ENCODE measurements at places on chromosomes 1 and 21.

- no peak for DNase-seq
Measured at GRCh38 chr1:16173447-16174260, 17.8 kb upstream of the EPHA2 start.

DNA sequence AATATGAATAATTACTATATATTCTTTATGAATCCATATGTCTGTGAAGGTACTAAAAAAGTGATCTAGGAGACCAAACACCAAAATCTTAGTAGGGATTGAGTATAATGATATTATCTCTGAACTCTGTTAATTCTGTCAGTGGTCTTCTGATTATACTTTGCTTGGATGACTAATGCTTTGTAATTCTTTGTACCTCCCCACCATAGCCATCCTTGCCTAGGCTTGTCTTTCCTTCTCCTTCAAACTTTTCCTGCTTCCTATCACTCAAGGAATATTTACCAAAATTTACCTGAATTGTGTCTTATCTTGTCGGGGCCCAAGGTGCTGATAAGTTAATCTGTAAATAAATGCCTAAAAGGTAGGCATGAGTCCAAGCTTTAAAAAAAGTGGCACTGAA is 845 bp upstream of the RGS5 start:
- no peak for DNase-seq

DNA sequence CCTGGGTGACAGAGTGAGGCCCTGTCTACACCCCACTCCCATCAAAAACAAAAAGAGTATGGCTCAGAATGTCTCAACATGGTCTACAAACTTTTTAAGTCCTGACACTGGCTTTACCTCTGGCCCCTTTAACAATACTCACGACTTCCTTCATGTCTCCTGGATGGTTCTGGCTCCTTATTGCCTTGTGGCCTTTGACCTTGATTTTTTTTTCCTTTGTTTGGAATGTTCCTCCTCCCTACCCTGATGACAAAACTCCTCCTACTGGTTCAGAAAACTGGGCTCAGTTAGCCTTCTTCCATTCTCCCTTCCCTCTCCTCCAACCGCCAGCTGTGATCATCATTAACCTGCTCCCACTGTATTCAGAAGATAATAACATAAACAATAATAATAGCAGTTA is 4.6 kb upstream of the SOAT1 start:
- DNase-seq: no peak

- DNase-seq: no peak
Measured at GRCh38 chr1:31675161-31675560, 28.7 kb downstream of the COL16A1 start.

DNA sequence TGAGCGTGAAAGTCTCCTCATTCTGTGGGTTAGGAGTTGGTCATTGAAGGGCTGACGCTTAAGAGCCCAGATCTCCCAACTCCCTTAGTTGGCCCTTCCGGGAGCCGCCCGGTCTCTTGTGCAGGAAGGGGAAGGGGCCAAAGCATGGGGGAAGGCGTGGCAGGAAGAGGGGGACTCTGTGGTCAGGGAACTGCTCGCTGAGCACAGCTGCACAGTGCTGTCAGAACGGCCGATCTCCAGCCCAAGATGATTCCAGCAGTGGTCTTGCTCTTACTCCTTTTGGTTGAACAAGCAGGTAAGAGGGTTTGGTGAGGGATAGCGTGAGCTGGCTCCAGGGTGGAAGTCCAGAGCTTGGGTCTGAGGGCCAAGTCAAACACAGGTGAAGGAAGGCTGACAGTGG is at the start of gene FCER1G:
TSS of gene FCER1G (plus strand) at position 220 of the 400 bp plus-strand sequence. CDS start at position 247, 27 bp downstream.
- DNase-seq: peak; percentile 20

GRCh38 chr1:226976276-226976977 is 36.3 kb downstream of the COQ8A start:
- no peak for DNase-seq

DNA sequence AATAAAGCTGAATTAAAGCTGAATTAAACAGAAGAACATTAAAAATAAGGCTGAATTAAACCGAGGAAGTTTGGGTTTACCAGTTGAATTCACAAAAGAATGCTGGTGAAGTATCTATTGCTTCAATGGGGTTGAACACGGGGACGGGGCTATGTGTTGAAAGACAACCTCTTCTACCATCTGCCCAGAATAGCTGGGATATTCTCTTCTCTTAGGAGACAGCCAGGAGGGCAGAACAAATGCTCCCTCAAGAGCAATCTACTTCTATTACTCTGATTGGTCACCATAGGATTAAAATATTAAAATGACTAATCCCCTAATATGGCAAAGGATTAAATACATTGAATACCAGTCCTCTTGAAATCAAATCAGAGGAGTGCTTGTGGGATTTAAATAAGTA is 68.4 kb downstream of the LPGAT1 start:
- DNase-seq: no peak

GRCh38 chr21:36915014-36915695 is 51.3 kb downstream of the HLCS start:
- no peak for DNase-seq

DNA sequence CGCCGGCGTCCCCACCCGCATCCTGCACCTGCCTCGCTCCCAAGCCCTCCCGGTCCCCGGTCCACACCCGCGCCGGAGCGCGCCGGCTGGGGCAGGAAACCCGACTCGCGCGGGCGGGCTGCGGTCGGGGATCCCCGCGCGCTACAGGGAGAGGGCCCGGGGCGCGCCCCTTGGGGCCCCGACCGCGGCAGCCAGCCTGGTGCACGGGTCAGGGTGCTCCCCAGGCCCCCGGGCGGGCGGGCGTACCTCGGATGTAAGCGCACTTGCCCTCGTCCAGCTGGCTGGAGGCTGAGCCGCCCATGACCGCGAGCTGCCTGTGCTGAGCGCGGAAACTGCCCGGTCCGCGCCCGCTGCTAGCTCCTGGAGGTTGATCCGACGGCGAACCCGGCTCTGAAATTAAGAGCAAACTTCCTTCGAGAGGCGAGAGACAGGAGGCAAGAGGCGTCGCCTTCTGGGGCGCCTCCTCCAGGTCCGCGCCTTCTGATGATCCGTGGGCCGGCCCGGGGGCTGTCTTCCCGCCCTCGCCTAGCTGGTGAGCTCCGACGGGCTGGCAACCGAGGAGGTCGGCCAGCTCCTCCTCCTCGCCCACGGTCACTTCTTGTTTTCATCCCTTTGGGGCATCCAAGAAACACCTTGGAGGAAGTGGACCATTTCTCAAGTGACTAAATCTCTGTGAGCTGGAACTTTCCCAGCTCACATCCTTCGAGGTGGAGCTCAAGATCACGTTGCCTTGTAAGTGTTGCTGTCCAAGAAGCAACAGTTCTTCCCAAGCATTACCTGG is at the start of gene NIBAN1:
TSS of gene NIBAN1 (minus strand) at position 453 of the 781 bp plus-strand sequence. CDS start at position 301, 152 bp downstream.
- no peak for DNase-seq

- DNase-seq: no peak
Measured at GRCh38 chr1:44862829-44863401, 19.9 kb upstream of the PTCH2 start.

GRCh38 chr1:152198982-152199381 is 25.0 kb downstream of the HRNR start:
- DNase-seq: no peak

- DNase-seq: no peak
Measured at GRCh38 chr1:248755517-248755916, at the start of gene LYPD8. Gene LYPD8, minus strand, starts transcription at chr1:248755759. Its CDS starts 4,678 bp downstream, at chr1:248751081.

GRCh38 chr1:178341261-178341956 is 155.4 kb downstream of the CLEC20A start:
- no peak for DNase-seq

GRCh38 chr1:224301391-224301790 is 28.6 kb downstream of the NVL start:
- no peak for DNase-seq

DNA sequence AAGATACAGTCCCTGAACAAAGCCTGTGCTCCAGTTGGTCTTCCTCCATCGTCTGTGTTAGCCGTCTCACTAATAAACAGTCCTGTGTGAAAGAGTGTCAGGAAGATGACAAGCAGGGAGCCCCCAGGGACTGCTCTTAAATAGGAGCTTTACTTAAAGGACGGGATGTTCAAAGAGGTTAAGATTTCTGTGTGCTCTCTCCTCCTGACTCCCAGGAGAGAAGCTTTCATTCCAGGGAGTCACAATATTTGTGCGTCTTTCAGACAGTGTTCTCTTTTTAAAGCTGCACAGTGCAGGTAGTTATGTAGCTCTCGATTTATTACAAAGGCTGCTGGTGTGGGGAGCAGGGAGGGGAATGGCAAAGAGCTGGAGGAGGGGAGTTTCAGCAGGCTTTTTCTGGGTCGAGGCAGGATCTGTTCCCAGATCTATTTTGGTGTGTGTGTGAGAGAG is 43.5 kb downstream of the STYXL2 start:
- no peak for DNase-seq

DNA sequence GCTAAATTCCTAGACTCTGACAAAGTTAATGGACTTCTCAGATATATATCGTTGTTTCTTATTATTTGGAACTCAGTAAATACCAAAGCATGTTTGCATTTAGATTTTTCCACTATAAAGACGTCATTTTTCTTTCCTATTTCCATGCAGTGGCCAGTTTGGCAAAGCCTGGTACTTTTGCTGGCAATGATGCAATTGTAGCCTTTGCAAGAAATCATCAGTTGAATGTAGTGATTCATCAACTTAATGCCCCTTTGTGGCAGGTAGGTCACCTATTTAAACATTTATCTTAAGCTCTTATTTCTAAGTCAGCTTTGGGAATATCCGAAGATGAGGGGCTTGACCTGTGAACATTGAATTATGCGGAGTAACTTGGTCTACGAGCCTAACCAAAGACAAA is 12.0 kb downstream of the OTUD3 start:
- DNase-seq: no peak

- DNase-seq: no peak
Measured at GRCh38 chr1:219566951-219567947, 45.7 kb downstream of the ZC3H11B start.

DNA sequence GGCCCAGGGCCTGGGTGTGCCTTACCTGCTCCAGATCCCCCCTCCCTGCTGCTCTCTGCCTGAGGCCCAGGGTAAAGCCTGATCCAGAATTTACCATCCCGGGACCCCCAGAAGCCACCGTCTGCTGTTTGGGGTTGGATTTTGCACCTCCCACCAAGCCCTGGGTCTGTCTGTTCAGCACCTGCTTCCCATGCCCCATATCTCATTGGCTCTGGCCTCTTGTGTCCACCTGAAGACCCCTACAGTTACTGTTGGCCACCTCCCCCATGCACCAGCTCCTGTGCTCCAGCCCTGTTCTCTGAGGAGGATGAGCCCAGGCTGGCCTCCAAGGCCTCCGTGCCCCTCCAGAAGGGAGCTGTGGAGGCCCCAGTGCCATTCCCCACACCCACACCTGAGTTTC is 113.9 kb downstream of the GRIK3 start:
- DNase-seq: no peak

DNA sequence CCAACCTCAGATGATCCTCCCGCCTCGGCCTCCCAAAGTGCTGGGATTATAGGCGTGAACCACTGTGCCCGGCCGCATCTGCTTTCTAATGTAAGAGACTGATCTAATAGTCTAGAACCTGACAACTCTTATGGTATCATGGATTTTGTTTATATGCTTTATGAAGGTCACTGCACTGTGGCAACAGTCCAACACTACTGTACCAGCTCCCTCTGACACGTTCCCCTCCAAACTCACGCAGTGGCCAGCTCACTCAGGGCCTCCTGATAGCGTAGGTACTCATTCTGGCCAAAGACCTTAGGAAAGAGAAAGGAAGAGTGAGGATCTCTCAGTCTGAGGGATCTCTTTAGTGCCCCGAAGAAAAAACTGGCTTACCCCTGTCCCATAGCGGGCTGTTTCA is 6.0 kb upstream of the CFAP141 start:
- DNase-seq: no peak

- no peak for DNase-seq
Measured at GRCh38 chr1:202589190-202589930, 120.9 kb downstream of the SYT2 start.

- no peak for DNase-seq
Measured at GRCh38 chr1:181087400-181087901, 1.0 kb upstream of the IER5 start.

- DNase-seq: no peak
Measured at GRCh38 chr21:16196001-16196400, 466.2 kb downstream of the USP25 start.

DNA sequence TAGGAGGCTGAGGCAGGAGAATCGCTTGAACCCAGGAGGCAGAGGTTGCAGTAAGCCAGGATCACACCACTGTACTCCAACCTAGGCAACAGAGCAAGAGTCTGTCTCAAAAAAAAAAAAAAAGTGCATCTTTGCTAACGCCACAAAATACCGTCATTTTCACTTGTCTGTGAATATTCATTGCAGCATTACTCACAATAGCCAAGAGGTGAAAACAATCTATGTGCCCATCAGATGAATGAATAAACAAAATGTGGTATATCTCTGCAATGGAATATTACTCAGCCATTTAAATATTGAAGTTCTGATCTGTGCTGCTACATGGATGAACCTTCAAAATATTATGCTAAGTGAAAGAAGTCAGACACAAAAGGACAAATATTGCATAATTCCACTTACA is 7.9 kb upstream of the TIAM1 start:
- DNase-seq: no peak

GRCh38 chr1:225479996-225480720 is 52.3 kb upstream of the LBR start:
- no peak for DNase-seq

DNA sequence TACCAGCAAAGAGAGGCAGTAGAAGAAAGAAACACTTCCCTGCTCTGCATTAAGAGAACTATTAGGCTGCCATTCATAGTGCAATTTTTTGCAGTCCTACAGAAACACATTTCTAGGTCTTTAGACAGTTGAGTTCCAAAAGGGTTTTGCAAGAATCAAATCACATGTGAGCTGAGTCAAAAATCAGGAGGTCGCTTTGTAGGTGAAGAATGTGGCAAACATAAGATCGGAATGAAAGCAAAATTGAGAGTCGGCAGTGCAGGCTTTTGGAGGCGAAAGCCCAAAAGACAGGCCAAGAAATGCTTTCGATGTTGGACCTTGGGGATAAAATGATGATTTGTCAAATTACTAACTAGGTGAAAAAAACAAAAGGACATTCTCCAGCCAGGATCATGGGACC is 213.5 kb upstream of the NRIP1 start:
- no peak for DNase-seq

GRCh38 chr1:40530735-40531380 is 579 bp upstream of the ZNF684 start:
- DNase-seq: no peak

Data from anterior cingulate cortex (tissue), 58 donors.